ENCODE measurements at places on chromosomes 2 and 18.

- no peak for DNase-seq
Observed at GRCh38 chr2:30798536-30798991, 8.7 kb downstream of the CAPN13 start.

DNA sequence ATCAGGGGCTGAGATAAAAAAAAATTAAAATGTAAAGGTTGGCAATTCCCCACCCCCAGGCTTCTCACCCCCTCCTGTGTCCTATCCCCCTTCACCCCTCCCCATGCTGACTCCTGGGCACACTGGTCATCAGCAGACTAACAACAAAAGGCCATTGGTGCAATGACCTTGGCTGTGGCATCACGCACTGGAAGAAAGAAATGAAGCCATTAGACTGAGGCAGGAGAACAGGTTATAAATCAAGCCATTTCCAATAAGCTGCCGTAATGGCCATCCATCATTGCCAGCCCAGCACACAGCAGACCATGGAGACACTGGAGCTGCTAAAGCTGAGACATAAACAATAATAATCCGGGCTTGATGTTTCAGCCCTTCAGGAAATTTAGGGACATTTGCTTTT is 342.4 kb upstream of the ETAA1 start:
- DNase-seq = no peak

DNA sequence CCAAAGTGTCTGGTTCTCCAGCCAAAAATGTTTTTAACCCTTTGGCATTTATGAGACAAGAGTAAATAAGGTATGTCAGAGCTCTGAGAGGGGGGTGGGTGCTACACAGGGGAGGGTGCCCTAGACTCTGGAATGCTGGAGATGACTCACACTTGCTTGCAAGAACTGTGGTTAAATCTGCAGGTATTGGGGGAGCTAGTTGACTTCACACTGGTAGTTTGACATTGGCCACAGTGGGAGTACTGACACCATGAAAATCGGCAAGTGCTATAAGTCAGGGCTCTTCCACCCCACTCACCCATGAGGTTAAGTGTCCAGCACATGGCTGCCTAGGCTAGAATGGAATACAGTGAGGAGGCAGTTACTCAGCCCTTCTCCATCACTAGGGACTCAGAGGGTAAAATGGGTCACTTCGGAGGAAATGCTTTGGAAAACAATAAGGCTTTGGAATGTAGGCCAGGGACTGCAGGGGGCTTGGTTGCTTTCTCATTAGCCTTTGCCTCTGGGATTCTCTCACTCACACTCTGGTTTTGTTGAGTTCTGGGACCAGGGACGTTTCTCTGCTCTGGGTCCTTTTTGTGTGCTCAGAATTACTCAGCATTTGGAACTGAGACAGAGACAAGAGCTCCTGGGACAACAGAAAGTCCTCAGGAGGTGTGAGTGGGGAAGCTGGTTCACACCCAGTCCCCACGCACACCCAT is 91.6 kb downstream of the ACKR3 start:
- DNase-seq = no peak

GRCh38 chr2:221554769-221555493 is 17.2 kb downstream of the EPHA4 start:
- no peak for DNase-seq

GRCh38 chr18:54558609-54559585 is 32.1 kb upstream of the DYNAP start:
- no peak for DNase-seq

- DNase-seq = no peak
Observed at GRCh38 chr2:169767243-169767888, 31.3 kb upstream of the SSB start.

DNA sequence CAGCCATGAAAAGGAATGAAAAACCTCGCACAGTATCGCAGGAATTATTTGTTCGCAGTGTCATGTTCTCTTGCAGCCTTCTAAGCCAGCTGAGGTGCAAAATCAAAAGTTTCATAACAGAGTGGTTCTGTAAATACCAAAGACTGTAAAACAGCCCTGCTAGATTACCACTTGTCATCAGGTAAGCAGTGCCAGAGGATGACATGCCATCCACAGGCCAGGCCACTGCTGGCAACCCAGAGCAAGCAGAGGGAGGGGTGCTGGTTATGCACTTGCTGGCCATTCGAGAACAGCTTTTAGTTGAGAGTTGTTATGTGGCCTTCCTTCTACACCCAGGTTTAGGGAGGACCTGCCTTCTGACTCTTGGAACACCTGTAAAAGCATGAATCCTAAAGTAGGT is 114.3 kb upstream of the MGAT5 start:
- no peak for DNase-seq

Data from AG04450 (cell line).